ENCODE measurements at places on chromosomes 1 and 21.

DNA sequence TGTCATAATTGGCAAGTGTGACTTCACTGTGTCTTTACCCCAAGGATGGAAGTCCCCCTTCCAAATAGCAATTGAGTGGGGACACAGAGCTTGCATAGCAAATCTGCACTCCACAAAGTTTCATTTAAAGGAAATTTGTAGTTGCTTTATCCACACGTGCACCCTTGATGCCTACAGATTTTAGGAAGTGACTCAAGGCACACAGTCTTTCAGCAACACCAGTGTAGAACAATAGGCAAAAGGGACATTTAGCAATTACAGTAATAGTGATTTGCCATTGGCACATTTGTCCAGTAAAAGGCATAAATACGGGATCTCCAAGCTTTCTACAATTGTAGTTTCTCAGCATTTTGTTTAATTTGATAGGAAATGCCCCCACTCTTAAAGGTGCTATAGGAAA is 43.4 kb upstream of the KAZN start:
- no peak for DNase-seq

DNA sequence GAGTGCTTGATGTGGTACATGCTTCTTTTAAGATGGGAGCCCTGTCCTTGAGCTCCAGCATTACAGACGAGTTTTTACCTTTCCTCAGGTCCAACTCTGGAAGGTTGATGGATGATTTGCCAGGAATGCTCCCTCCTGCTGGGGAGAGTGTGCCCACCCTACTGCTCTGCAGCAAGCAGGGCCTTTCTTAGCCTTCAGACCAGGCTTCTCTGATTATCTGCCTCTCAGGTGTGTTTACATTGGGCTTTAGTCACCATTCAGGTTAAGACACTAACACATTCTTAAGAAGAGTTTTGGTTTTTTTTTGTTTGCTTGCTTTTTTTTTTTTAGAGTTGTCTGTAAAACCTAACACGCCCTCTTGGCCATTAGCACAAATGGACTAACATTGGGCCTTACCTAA is 301.8 kb downstream of the KCNT2 start:
- DNase-seq, result no peak

GRCh38 chr1:110425612-110426152 is 18.2 kb upstream of the LAMTOR5 start:
- DNase-seq, result peak; percentile 57

- no peak for DNase-seq
Measured at GRCh38 chr1:14003552-14003951, 303.6 kb downstream of the PRDM2 start.

DNA sequence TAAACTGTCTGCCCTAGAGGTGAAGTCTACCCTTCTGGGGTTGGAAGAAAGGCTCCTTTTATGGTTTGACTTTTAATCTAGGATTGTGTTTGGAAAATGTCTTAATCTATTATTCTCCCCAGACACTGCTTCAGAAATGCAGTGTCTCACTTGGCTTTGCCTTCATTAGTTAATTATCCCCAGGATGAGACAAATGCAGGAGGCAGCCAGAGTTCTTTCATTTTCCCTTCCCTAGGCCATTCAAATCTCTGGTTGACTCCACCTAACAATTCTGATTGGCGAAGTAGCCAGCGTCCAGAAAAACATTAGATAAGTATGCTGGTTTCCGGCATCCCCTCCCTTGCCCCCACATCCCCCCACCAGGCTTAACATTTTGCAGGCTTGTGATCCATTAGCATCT is 325.8 kb upstream of the PBX1 start:
- no peak for DNase-seq

GRCh38 chr1:109890115-109890953 is 20.3 kb upstream of the CSF1 start:
- DNase-seq, result no peak

DNA sequence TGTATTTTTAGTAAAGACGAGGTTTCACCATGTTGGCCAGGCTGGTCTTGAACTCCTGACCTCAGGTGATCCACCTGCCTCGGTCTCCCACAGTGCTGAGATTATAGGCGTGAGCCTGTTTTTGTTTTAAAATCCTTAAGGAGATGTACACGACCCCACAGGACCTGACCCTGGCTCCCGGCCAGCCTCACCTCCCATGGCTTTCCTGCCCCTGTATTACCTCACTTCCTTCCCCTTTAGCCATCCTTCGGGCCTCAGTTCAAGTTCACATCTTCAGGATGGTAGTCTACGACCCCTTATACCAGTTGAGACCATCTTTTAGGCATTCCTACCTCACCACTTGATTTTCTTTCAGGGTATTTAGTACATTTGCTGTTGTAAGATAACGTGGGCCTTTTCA is 36.3 kb downstream of the TCP10L start:
- no peak for DNase-seq

- DNase-seq, result no peak
Measured at GRCh38 chr1:18798946-18799345, 60.5 kb downstream of the TAS1R2 start.

DNA sequence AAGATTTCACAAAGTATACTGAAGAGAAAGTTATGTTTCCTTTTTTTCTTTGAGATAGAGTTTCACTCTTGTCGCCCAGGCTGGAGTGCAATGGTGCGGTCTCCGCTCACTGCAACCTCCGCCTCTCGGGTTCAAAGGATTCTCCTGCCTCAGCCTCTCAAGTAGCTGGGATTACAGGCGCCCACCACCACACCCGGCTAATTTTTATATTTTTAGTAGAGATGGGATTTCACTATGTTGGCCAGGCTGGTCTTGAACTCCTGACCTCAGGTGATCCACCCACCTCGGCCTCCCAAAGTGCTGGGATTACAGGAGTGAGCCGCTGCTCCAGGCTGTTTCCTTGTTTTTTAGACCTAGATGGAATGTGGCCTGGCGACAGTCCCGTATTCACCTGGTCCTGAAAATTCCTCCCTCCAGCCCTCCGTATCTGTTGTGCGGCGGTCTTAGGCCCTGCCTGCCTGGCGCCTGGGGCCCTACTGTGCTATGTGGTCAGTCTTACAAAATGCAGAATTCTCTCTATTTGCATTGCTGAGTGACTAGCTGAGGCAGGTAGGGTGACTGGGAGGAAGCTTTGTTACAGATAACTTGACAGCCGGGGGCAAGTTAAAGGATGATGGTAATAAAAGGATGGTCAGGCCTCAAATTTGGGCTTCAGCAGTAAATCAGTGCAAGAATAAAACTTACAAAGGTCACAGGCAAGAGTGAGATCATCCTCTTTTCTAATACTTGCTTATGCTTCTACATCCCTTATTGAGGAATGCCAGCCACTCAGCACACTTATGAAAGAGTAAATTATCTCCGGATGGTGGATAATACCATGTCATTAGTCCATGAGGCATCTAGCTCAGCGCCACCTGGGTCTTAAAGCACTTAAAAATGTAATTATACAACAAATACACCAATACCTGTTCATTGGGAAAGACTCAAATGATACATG is 30.3 kb downstream of the PARK7 start:
- DNase-seq, result no peak

DNA sequence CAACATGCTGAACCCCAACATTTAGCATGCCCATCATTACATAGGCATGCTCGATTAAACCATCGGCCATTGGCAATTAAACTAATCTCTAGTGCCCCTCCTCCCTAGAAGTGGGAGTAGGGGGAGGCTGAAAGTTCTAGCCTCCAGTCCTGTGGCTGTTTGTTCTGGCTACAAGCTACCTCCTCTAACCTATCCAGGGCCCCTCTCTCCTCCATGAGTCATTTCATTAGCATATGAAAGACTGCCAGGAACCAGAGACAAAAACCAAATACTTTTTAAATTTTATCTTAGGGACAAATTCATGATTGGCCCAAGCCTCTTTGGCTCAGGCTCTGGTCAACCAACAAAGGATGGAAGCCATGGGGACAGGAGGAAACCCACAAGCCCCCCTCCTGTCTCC is 231.1 kb downstream of the CACNA1E start:
- DNase-seq, result no peak

- no peak for DNase-seq
Measured at GRCh38 chr1:23776217-23776616, 2.0 kb upstream of the PITHD1 start.

GRCh38 chr1:90175490-90176167 is 180.7 kb downstream of the ZNF326 start:
- DNase-seq, result no peak

Data from NCI-H1092 treated with DMSO at 0.1 percent for 48 hours (cell line).